ENCODE measurements at places on chromosomes 4 and X. TPM values are rescaled to one million over a fixed set of nuclear protein-coding genes. Genes with fewer than 3 reads are reported as not detected.

GRCh38 chr4:124484008-124484407 lies 228.5 kb downstream of the ANKRD50 start:
- no peak for DNase-seq

DNA sequence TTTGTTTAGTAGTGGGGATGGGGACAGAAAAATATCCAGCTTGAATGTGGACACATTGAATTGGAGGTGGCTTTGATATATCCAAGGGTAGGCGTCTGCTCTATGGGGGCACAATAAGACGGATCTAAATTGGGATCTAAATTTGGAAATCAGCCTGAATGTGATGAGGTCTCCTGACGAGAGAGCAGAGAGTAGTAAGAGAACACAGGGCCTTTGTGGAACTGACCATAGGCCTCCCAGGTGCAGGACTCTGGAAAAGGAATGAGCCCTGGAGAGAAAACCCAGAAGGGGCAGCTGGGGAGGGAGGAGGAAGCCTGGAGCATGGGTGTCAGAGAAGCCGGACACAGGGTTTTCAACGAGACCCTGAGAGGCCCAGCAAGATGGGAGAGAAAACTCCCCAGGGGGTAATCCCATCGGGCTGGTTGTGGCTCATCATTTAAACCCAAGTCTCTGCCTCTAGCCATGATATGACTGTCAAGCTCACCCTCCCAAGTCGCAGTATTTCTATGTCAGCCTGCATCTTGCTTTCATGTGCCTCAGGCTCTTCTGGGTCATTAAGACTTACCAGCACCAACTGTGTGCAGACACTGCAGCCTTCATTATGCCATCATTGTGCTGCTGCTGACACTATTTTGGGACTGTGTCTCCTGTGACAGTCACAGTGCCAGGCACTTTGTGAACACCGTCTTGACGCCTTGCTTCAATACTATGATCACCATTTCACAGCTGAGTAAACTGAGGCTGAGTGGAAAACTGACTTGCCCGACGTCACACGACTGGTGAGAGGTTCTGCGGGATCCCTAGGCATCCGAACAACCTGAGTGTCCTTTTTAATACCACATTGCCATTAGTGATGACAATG lies 57.1 kb downstream of the ANAPC4 start:
- DNase-seq = no peak

- no peak for DNase-seq
Measured at GRCh38 chrX:7711167-7711566, 131.8 kb upstream of the VCX start.

DNA sequence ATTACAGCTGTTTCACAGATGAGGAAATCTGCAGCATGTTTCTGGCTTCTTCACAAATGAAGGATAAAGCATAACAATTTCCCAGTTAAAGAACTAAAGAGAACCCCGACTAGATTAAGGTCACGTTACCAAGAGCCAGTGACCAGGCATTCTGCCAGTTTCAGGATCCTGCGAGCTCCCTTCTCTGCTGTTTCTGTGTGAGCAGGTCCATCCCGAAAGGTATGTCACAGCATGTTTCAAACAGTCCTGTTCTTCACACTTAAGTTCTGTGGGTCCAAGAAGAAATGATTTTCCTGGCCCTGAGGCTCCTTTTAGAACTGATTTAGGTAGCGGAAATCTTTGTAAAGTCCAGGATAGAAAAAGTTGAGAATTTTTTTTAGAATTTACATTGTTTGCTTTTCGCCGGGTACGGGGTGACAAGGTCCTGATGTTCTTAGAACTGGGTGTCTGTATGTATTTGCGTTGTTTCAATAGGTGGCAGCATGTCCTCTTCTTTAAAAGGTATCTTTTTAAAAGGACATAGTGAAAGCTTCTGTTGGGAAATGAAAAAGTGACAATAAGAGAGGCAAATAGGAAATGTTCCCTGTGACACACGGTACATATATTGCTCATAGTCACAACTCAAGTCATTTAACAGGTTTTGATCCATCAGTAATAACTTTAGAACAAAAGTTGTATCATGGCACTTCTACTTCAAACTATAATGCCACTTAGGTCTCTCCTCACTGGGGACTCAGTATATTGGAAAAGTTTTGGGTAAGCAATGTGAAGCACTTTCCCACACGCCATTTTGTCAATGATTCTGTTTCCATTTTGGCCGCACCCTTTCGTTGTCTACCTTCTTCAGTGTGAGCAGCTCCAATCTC lies 18.4 kb downstream of the IL21 start:
- no peak for DNase-seq

DNA sequence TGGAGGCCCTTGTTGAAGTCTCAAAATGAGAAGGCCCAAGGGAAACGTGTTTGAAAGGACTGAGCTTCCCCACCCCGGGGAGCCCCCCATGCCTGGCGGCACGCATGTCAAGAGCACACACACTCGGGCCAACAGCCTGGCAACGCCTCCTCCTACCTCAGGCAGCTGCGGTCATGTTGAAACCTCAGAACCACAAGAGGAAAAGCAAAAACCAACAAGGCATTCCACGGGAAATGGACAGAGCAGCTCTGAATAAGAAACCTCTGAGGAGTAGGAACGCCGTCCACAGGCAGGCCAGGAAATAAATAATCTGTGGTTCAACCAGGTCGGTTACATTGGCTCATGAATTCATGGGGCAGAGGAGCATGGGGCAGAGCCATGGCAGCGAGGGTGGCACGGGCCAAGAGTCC lies 95.7 kb upstream of the AFAP1 start:
- no peak for DNase-seq

- no peak for DNase-seq
Measured at GRCh38 chr4:112593438-112594133, 43.1 kb downstream of the ZGRF1 start.

DNA sequence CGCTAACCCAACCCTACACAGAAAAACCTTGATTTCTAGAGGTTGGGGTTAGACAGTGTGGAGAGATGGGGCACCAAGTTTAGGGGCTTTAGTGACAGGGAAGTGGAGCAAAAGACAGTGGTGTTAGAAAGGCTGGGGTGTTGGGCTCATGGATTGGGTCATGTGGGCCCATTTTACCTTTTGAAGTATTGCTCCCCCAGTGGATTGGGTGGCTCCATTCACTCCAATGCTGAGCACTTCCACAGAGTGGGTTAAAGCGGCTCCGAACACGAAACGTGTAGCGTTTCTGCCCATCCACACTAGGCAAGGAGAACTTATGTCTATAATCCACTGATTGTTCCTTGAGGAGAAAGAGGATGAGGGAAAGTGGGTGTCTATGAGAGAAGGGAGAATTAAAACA lies 2.3 kb downstream of the IL2RG start:
- DNase-seq = no peak

- no peak for DNase-seq
Measured at GRCh38 chrX:41335198-41335957, 1.4 kb downstream of the DDX3X start.

- no peak for DNase-seq
Measured at GRCh38 chr4:158346576-158346975, 136.3 kb downstream of the TMEM144 start.

SLC10A4 gene
- total RNA-seq = not detected

DNA sequence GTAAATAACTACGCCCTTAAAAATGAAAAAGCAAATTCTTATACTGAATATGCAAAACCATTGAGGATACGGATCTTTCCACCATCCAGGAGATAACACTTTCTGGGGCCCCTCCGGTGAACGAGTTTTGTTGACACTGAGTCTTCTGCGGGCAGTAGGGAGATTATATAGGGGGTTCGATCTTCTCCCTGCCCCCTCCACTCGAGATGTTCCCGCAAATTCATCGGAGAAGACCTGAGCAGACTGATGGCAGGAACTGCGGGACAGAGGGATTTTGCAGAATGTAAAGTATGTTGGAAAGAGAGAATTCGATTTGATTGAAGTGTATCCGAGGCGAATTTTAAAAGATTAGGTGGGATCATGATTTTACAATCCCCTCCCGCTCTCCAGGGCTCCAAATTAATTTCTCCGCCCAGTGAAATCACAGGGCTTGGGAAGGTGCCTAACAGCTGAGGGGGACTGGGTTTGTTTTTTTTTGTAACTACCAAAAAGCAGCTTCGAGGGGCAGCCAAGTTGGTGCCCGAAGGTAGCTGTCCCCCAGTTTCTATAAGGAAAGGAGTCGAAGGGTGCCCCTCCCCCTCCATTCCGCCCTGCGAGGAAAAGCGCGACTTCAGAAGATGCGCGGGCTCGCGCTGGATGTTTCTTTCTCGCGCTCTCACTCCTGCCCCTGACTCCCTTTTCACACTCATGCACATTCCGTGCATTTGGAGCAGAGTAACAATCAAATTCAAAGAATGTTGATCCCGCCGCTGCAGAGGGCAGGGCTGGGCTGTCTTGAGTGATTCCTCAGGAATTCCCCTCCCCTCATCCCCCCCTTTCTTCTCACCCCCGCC lies 1.2 kb downstream of the TMEM255A start:
- DNase-seq = peak; percentile 25

CENPVL2 gene
- total RNA-seq = not detected

ZNF630 gene
- total RNA-seq = 2.8 TPM

GRCh38 chr4:158459085-158459820 lies 62.4 kb upstream of the RXFP1 start:
- no peak for DNase-seq

DNA sequence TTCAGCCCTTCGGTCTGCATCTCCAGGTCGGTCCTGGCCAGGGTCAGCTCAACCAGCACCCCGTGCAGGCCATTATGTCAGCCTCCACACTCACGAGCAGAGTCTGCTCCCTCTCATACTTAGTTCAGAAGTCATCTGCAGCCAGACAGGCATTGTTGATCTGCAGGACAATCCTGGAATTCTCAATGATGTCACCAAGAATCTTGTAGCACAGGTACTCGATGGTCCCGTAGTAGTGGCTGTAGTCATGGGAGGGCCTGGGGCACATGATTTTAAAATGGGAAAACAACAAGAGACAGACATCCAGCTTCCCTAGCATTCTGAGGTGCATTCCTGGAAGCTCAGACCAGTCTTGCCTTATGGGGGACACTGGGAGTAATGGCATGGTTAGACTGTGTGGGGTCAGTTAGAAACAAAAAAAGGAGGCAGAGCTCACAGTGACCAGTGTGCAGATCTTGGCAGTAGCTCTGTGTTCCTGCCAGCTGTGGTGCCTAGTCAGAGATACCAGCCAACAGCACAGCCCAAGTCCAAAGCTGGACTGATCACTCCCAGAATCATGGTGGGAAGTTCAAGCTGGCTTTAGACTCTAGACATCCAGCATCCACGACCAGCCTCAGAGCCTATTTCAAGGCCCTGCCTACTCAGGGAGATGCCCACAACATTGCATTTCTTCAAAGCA lies 31.9 kb downstream of the LRIT3 start:
- DNase-seq = no peak

MBNL3 gene
- 36.8 TPM for total RNA-seq

GRCh38 chr4:95506264-95506663 lies 42.5 kb downstream of the UNC5C start:
- no peak for DNase-seq

DNA sequence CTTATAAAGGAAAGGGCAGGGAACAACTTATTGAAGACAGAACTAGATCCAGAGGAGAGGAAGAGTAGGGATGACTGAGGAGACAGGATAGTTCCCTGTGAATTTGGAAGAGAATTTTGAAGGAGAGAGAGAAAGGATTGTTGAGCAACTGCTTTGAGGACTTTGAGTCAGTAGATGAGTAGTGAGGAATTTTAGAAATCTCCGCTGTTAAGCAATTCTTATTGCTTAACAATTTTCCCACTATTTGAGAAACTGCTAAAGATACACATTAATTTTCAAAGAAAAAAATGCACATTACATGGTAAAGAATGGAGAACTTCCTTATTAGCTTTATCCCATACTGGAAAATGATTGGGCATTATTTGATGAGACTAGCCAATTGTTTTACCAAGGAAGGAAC lies 116.3 kb upstream of the NRK start:
- DNase-seq = no peak

DNA sequence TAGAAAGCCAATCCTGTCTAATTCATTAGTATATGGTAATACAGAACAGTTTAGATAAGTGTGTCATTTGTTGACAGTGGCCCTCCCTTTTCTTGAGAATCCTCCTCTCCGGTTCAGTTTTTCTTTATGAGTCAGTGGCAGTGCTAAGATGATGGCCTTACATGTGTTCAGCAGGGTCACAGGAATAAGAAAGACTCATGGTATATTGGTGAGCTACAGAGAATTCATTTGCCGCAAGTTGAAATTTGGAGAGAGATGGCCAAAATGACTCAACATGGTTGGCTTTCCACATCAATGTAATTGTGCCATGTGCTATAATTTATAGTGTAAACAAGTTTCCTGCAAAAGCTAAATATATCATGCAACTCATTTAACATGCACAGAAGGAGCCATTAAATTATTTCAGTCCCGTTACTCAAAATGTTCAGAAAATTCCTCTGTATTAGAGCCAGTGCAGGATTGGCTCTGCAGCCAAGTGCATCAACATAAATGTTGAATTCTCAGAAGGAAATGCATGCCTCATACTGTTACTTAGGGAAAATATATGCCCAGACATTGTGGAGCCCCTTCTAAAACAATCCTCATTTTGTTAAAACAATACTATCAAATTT lies 374.3 kb downstream of the AFF2 start:
- DNase-seq = no peak

DNA sequence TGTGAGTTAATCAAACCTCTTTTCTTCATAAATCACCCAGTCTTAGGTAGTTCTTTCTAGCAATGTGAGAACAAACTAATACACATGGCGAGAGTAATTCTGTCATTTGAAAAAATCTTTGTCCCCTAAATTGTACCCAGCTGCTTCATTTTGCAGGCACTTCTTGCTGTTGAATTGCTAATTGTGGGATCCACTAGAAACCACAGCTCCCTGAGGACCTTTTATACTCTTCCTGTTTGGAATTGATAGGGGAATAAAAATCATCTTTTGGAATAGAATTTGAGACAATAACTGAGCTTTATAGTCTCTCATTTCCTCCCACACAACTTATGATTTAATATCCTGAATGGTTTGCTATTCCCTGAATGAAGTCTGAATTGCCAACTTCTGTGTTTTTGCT lies 170.2 kb downstream of the PACRGL start:
- no peak for DNase-seq
